Activated gamma-delta T cell treated with anti-CD3 and anti-CD28 coated beads, Interleukin-2, amount 50 U/mL, for 16 hours (primary cell): ENCODE measurements at places on chromosomes 12 and 14.
A peak's percentile ranks its signal among the peaks of the same experiment; 100 is the strongest.

DNA sequence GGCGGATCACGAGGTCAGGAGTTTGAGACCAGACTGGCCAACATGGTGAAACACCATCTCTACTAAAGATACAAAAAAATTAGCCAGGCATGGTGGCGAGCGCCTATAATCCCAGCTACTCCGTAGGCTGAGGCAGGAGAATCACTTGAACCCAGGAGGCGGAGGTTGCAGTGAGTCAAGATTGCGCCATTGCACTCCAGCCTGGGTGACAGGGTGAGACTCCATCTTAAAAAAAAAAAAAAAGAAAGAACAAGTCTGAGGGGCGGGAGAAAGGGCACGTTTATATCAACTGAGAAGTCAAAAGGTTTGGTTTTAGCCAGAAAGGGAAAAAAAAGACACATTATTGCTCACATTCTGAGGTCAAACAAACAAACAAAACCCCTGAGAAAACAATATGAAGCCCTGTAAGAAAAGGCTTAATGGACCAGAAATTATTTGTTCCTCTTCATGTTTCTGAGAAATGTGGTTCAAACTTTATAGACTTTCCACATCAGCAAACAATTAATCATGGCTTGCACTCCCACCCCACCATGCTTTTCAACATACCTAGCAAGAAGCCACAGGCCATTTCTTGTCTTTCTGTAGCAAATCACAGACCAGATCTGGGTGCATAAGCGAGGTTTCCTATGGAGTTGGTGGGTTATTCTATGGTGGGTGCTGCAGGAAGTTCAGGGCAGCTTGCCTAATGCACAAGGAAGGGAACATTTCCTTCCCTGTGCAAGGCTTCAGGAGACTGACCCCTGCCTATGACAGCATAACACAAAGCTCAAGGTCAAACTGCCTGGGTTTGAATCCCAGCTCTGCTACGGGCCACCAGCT is 80.1 kb downstream of the SSPN start:
- DNase-seq, result no peak

DNA sequence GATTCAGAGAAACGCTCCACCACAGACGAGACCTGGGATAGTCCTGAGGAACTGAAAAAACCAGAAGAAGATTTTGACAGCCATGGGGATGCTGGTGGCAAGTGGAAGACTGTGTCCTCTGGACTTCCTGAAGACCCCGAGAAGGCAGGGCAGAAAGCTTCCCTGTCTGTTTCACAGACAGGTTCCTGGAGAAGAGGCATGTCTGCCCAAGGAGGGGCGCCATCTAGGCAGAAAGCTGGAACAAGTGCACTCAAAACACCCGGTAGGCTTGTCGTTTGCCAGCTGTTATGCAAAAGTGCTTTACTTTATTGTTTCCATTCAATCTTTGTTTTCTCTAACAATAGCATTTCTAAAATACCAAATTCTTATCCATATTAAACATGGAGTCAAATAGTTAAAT is 287.3 kb downstream of the NAV3 start:
- DNase-seq, result no peak

- no peak for DNase-seq
These were observed 253.7 kb downstream of the MSRB3 start for GRCh38 chr12:65532162-65532561.

DNA sequence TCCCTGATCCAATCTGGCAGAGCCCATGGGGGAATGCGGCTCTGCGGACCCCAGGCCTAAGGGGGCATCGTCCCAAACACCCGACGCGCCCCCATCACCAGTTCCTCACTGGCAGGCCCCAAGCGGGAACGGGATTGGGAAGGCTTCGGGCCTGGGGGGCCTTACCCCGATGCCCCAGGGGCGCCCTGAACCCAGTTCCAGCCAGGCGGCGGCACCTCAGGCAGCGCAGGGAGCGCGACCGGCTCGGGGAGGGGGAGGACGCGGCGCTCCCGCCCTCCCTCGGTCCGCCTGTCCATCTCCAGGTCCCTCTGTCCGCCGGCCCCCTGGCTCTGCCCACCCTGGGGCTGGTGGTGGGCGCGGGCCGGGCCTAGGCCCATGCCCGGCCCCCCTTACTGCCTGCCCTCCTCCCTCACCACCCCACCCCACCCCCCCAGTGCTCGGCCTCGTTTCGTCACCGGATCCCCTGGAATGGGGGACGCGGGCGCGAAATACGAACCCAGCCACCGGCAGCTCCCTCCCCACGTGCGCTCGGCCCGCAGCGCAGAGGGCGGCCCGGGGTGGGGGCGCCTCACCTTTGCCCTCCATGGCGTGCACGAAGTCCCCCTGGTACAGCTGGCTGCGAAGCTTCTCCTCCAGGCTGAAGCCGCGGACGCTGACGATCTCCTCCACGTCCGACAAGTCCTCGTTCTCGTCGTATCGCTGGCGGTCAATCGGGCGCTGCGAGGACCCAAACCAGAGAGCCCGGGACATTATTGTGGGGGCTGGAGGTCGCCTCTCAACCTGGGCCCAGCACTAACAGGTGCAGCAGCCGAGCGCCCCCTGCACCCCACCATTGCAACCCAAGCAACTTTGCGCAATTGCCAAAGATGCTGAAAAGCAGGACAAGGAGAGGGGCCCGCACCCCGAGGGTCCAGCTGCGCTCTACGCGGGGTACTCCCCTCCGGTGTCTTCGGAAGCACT is 2.3 kb downstream of the KDM2B start:
- DNase-seq, result no peak

DNA sequence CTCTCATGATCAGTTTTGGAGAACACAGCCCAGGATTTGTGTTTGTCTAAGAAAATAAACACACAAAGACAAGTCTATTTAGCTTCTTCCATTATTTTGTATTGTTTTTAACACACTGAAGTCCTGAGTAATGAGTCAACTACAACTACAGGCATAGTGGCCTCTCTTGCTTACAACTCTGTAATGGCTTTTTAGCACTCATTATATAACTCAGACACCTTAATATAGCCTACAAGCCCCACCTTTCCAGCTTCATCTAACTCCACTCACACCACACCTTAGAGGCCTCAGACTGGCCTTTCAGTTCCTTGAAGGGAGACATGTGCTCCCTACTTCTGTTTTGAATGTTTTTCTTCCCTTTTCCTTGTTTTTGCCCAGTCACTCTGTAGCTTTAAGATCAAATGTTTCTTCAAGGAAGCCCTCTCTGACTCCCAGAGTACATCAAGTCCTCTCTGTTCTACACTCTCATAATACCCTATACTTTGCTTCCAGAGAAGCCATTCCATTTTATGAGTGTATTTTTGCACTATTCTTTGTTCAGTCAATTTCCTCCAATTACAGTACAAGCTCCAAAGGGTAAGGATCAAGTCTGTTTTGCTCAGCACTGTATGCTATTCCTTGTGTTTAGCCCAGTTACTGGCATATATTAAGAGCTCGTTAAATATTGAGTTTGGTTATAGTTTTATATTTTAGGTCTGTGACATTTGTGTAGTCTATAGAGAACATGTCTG is 233.6 kb upstream of the ARHGAP5 start:
- no peak for DNase-seq

GRCh38 chr14:104778694-104779331 is 16.7 kb downstream of the AKT1 start:
- no peak for DNase-seq

DNA sequence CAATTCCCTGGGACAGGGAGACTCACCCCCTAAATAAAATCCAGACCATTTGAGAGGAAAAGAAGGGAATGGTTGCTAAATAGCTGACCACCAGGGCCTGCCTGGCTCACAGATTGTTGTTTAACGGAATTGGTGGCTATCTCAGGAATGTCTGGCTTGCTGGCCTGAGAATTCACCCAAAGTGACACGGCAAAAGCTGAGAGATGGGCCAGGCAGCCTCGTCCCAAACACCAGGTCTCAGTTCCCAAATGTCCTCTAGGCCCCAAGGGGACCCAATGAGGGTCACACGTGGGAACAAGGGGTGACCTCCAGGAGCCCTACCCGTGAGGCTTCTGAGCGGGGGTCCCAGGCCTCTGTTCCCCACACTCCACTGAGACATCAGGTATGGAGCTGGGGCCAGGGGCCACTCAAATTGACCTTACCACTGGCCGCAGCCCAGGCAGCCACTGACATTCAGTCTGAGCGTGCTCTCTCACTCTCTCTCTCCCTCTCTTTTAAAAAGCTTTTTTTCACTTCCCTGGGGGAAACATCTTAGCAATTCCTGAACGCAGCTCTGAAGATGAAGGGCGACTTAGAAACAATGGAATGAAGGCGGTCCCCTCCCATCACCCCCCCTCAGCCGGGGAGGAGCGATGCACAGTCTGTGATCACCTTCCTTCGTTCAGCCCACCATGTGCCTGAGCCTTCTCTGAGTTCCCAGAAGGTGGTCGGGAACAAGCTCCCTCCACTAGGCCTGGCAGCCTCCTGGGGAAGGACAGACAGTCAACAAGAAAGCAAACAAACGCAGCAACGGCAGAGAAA is 131.2 kb downstream of the SCARB1 start:
- DNase-seq, result no peak

DNA sequence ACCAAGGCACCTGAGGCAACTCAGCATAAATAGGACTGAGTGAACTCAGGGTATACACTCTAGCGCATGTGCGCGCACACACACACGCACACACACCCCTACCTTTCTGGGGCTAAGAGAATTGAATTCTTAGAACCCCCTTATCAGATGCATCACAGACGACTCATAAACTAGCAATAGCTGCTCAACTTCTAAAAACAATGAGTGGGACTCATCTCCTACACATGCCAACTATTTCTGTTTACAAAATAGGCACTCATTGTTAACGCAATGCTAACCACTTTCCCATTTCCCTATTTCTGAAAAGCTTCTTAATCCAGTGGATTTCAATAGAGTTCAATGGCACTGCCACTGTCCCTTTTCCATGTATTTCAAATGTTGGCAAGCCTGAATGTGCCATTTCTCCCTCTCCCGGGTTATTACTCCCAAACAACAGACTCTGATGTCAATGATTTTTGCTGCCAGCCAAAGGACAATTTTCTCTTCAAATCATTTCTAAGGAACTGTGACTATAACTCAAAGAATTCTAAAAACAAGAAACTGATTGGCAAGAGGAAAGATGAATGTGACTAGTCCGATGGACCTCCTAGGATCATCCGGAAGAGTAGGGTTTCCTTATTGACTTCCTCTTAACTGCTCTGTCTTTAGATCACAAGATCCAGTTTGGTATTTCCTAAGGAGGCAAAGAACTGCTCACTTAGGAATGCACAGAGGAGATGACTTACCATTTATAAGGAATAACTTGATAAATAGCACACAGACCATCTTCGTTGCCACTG is 48.8 kb downstream of the SLC38A1 start:
- DNase-seq, result peak; percentile 62

GRCh38 chr14:103472939-103473338 is 49.7 kb downstream of the CKB start:
- no peak for DNase-seq

GRCh38 chr12:62401631-62402030 is 65.0 kb upstream of the MON2 start:
- no peak for DNase-seq

GRCh38 chr14:75783184-75783583 is 122.1 kb downstream of the TTLL5 start:
- no peak for DNase-seq

DNA sequence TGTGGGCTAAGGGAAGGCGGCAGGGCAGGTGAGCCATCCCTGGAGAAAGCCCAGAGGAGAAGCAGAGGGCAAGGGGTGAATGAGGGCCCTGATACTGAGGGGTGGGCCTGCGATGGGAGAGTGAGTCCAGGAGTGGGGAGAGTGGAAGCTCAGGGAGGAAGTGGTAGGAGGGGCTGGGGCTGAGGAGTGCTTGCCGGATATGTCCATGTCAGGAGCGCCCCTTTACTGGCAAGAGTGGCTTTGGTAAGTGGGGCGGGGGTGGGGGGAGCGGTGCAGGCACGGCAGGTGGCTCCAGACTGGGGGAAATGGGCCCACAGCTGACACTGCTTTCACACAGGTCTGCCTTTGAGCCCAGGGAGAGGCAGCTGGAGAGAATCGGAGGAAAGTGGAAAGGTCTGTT is 86.4 kb upstream of the GPR68 start:
- no peak for DNase-seq

DNA sequence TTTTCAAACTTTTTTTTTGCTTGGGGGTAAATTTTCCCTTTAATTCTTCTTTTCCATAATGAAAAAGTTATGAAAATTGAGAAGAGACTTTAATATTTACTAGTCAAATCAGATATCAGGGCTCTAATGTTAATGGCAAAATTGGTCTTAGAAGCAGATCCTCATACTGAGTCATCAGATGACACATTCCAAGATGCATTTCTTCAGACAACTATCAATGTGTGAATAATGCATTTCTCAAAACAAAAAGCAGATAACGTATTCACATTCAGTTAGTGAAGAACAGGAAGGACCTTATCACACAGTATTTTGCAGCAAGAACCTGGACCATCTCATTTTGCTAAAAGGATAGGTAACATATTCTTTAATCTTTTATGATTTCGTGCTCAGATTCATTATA is 130.7 kb downstream of the GPHN start:
- no peak for DNase-seq

GRCh38 chr12:3295646-3296408 is 195.2 kb upstream of the PRMT8 start:
- DNase-seq, result no peak

DNA sequence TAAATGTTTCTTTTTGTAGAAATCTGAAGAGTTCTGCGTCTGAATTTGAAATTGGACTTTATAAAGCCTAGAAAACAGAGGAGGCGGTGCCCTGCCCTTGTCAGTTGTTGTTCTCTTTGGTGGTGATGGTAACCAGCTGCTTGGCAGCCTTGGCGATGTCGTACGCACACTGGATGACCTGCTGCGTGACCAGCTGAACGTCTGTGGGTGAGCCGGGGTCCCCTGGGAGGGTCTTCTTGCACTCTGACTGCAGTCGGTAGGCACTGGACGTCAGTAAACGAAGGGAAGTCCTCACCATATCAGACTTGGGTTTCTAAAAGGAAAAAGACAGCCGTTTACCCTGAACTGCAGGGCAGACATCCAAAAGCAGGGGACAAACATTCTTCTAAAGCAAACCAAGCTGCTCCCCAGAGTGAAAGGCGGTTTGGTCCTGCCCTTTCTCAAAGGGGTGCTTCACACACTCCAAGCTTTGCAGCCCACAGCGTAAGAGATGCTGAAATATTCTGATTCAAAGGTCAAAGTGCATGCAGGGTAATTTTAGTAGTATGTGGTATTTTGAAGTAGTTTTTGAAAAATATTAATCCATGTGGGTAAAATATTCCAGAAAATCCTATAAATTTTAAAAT is 32.9 kb downstream of the TCHP start:
- no peak for DNase-seq

DNA sequence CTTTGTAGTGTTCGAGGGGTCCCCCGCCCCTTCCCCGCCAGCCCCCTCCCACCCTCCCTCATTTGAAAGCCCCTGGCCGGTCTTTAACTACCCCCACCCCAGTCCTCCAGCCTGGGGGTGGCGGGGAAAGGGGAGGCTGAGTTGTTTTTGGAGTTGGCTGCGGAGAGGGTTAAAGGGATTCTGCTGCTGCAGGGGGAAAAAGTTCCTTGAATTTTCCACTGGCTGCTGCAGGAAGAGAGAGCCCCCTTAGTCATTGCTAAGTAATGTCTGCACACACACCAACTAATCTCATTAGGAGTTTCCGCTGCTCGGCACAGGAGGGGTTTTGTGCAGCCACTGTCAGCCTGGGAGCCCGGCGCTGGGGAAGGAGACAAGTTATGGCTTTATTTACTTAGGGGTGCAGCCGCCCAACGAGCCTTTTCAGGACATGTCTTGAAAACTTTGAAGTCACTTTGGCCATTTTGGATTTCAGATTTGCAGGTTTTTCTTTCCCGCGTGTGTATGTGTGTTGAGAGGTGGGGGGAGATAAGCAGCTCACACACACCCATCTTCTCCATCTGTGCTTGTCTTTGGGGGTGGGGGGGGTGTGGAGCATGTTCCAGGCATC is 1.8 kb downstream of the ELK3 start:
- peak; percentile 22 for DNase-seq

- DNase-seq, result no peak
These were observed at the start of gene PLBD1 for GRCh38 chr12:14567351-14568162. Gene PLBD1, minus strand, starts transcription at chr12:14567883. Its CDS starts 187 bp downstream, at chr12:14567696.

GRCh38 chr12:128047266-128048060 is 219.5 kb upstream of the TMEM132C start:
- DNase-seq, result no peak
